ENCODE measurements at places on chromosomes 13 and 19. TPM values are rescaled to one million over a fixed set of nuclear protein-coding genes. Genes with fewer than 3 reads are reported as not detected.
A peak's percentile ranks its signal among the peaks of the same experiment; 100 is the strongest.

The GIPC3 gene
- total RNA-seq, result not detected

The NEK3 gene
- 8.9 TPM for total RNA-seq

The UPK1A gene
- total RNA-seq, result not detected

The DOHH gene
- total RNA-seq, result 20.4 TPM

DNA sequence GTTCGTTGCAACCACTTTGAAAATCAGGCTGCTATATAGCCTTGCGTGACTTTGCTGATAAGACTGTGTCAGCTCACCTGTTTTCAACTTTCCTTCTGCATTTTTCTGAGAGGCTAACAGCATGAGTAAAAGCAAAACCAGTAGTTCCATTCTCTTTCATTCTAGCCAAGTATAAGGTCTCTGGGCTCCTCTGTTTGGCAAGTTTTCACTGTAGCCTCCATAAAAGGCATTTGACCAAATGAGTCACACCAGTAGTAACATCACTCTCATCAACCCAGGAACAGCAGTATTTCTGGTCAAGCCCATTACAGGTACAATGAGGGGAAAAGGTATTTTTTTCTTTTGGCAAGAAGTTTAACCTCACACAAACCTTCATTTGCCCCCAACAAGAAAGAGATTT is 1149.8 kb upstream of the MIR17HG start:
- peak; percentile 55 for DNase-seq

- no peak for DNase-seq
Measured at GRCh38 chr13:89832827-89833226, 1514.7 kb upstream of the MIR17HG start.

DNA sequence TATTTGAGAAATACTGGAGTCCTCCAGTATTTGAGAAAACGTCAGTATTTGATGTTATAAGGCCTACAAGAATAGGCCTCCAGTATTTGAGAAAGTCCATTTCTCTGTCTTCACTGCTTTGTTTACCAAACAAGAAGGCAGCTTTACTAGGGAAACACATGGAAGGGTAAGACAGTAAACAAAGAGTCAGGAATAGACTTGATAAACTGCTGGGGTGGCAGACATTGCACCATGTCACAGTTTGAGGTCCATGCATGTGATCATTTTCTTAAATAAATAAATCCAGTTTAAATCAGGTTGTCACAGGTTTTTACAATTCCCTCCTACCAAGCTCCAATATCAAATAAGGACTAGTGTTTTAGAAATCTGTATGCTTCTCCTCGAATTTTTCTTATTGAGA is 1431.0 kb upstream of the SPRY2 start:
- DNase-seq, result no peak

- no peak for DNase-seq
Measured at GRCh38 chr13:33210090-33210489, 75.5 kb downstream of the STARD13 start.

GRCh38 chr19:38852231-38853044 is 2.7 kb upstream of the HNRNPL start:
- DNase-seq, result peak; percentile 93

- no peak for DNase-seq
Measured at GRCh38 chr19:3932931-3933810, at the start of gene NMRK2. TSS of gene NMRK2 (plus strand) at chr19:3933069. CDS start at chr19:3933672, 603 bp downstream.

- DNase-seq, result no peak
Measured at GRCh38 chr13:91661692-91662490, 263.5 kb downstream of the GPC5 start.

GRCh38 chr13:31722673-31723072 is 16.7 kb upstream of the RXFP2 start:
- DNase-seq, result no peak

GRCh38 chr13:75648446-75648845 is 12.3 kb downstream of the LMO7 start:
- DNase-seq, result no peak

Measured in GM23248 (cell line).